ENCODE measurements at places on chromosomes 6 and 20. TPM values are rescaled to one million over a fixed set of nuclear protein-coding genes. Genes with fewer than 3 reads are reported as not detected.

Gene OPRL1
- 7.4 TPM for total RNA-seq

Gene RAB44
- not detected for total RNA-seq

Gene MYB
- 4.4 TPM for total RNA-seq

Gene PMEPA1
- total RNA-seq, result 21.9 TPM

Gene MATN4
- not detected for total RNA-seq

Gene RCAN2
- total RNA-seq, result not detected

Gene WFDC12
- not detected for total RNA-seq

Gene FAM83D
- 81.4 TPM for total RNA-seq

Gene HIVEP1
- 6.6 TPM for total RNA-seq

Gene BPI
- not detected for total RNA-seq

Gene NHLRC1
- 1.3 TPM for total RNA-seq

Gene HUS1B
- 4.2 TPM for total RNA-seq

Gene HLA-DRB1
- not detected for total RNA-seq

Gene OR2J3
- total RNA-seq, result not detected

Gene SNAP91
- not detected for total RNA-seq

Gene GNMT
- 0.47 TPM for total RNA-seq

Gene KIF25
- not detected for total RNA-seq

Gene KCNB1
- total RNA-seq, result 0.35 TPM

Gene CASS4
- total RNA-seq, result 0.04 TPM

Gene FLRT3
- 2.6 TPM for total RNA-seq

Gene TMC2
- not detected for total RNA-seq

Gene SLC17A2
- total RNA-seq, result not detected

Gene BANF2
- not detected for total RNA-seq

Gene MEI4
- not detected for total RNA-seq

Gene CYP24A1
- total RNA-seq, result 0.81 TPM

Gene C2
- 1.1 TPM for total RNA-seq

Gene FAM210B
- total RNA-seq, result 37.9 TPM

Gene KIFC1
- 60.6 TPM for total RNA-seq
